ENCODE measurements at places on chromosomes 2 and 18.

GRCh38 chr2:229752970-229753729, 38.8 kb upstream of the DNER start:
- DNase-seq, result no peak

DNA sequence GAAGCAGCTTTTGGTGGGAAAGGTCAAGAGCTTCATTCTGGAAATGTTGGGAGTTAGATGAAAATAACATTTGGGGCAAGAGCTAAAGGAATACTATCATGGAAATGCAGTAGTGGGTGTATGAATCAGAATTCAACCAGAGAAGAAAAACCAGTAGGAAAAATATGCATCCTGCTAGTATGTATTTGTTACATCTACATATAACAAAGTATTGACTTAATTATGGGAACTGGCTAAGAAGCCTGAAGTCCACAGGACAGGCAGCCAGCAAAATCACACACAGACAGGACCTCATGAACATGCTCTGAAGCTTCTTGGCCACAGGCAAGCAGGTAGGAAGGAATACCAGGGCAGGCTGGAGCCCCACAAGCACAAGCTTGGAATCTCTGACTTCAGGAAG, 185.8 kb downstream of the FBXO15 start:
- DNase-seq, result no peak

GRCh38 chr2:109407276-109408042, 206.3 kb downstream of the SEPTIN10 start:
- DNase-seq, result no peak

DNA sequence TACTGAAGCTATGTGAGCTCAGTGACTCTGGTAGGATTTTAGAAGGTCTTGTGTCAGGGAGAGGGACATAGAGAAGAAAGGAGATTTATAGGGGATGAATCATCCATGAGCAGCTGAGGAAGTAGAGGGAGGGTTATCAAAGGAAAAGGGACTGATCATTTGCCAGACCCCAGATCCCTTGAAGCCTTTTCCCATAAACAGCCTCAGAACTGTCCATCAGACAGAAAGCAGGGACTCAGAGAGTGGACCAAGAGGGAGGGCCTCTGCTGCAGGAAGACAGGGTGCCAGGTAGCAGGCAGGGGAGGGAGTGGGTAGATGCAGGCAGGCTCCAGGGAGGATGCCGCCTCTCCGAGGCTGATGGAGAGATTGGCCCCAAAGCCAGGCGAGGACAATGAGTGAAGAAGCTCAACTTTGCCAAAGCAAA, 133.9 kb downstream of the TNS1 start:
- DNase-seq, result no peak

GRCh38 chr2:180716186-180717180, 263.9 kb upstream of the UBE2E3 start:
- DNase-seq, result no peak

GRCh38 chr18:37484983-37485834, 80.4 kb downstream of the CELF4 start:
- peak; percentile 53 for DNase-seq

- DNase-seq, result no peak
These were observed 320.8 kb downstream of the AFF3 start for GRCh38 chr2:99821572-99821971.

DNA sequence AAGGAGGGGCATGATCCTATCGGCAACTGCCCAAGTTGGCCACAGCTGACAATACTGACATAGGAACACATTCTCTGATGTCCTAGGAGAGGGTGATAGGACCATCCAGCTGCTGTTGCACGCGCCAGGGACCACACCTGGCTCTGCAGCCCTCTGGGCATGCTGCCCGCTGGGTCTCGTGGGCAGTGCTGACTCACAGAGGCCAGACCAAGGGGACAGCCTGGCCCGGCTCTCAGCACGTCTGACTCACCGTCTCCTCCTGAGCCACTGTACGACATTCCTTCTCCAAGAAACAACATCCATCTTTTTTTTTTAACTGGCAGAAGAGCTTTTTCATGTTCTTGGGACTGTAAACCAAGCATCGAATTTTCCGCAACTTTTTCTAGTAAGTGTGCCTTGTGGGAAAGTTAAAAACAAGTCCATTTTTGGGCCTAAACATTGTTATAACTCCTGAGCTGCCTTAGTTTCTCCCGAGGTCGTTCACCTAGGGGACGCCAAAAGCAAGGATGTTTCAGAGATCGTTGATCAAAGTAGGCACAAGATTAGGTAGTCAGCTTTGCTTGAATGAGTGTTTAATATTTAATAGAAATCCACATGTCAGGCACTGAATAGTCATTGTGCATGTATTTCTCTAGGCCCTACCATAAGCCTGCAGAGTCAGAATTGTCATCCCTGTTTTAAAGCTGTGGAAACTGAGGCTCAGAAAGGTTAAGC, 100.3 kb downstream of the TTC32 start:
- DNase-seq, result no peak

DNA sequence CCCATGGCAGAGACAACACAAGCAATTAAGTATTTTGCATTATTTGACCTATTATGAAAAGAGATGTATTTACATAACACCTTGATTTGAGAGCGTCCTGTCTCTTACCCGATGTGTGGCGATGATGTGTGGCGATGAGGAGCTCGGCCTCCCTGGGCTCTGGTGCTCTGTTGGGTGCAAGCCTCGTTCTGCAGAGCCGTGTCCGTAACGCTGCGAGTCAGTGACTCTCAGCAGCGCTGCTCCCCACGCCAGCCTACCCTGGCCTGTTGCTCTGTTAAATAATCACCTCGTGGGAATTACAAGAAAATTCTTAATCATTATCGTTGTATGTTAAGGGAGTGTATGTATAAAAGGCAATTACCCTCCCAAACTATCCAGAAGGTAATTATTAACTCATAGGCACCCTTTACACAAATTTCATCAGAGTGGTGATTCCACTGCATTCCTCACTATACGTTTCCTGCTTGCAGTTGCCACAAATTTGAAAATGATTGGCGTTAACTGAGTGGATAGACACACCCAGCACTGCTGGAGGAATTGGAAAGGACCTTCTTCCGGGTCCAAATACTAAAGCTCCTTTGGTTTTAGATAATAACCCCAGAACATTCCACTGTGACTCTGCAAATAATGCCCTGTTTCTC, 52.0 kb upstream of the NFATC1 start:
- no peak for DNase-seq

DNA sequence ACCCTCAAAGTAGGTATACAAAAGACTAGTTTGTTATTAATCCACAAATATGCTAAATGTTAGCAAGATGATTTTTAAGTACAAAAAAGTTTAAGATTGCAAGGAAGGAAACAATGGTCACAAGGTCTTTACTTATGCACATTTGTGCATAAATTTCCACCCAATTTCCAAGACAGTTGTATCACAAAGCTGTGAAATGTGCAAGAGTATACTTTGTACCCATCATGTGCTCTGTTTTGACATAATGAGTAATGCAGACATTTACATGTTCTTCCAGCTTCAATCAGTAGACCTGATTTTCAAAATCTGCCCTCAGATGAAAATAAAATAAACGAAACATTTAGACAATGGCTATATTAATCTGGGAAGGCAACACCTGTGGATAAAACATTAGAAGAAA, 27.0 kb downstream of the SLC5A7 start:
- no peak for DNase-seq

- DNase-seq, result no peak
These were observed 305.7 kb upstream of the SKOR2 start for GRCh38 chr18:47557160-47557559.

DNA sequence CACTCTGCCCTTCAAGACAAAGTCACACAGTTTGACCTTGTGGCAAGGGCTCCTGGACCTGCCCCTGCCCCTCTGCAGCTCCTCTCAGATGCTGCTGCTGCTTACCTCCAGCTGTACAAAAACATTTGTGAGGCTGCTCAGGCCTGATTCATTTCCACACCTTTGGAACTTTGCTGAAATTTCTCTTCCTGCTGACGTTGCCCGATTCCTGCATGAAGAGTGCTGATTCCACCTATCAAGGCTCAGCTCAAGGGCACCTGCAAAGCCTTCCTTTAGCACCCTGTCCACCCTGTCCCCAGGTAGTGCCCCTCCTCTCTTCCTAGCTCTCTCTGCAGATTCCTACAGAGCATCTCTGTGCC, 738.3 kb upstream of the HS6ST1 start:
- no peak for DNase-seq

GRCh38 chr2:143706354-143706753, 577.1 kb downstream of the ARHGAP15 start:
- DNase-seq, result no peak

- peak; percentile 30 for DNase-seq
These were observed 1.0 kb downstream of the IRS1 start for GRCh38 chr2:226798422-226799210.

DNA sequence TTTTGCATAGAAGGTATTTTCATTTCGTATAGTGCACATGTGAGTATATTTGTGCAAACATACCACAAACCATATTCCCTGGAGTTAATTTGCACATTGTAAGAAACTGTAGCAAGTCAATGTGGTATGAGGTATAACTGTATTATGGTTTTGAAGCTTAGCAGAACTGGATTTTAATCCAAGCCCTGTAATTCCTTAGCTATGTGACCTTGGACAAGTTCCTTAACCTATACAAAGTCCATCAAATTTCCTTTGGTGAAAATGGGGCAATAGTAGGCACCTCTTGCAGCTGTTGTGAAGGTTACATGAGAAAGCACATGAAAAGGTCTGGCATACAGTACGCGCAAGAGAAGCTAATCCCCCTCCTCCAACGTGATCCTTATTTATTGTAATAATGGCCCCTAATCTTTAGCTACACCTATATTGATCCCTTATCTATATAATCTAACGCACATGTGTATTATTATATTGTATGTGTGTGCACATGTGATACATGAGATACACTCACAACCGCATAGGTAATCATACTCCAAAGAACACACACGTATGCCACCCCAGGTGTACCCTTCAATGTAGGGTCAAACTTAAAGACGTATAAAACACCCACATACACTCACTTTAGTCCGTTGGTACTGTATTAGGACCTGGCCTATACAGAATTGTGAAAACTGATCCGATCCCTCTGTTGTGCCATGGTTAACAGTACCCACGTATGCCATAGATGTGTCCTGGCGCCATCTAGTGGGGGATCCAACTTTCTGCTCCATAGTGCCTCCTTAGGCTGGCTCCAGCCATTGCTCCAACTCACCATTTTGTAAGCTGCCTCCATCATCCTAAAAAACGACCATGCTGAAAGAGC, 402.9 kb upstream of the SLC14A2 start:
- DNase-seq, result peak; percentile 80

- DNase-seq, result no peak
These were observed 149.3 kb upstream of the ALPP start for GRCh38 chr2:232228971-232229894.

- no peak for DNase-seq
These were observed 522.2 kb downstream of the PIK3C3 start for GRCh38 chr18:42477267-42477666.
